ENCODE measurements at places on chromosomes 16 and 17. TPM values are rescaled to one million over a fixed set of nuclear protein-coding genes. Genes with fewer than 3 reads are reported as not detected.

Gene CCL4
- total RNA-seq, result 26.2 TPM

Gene CACNG5
- not detected for total RNA-seq

Gene PLLP
- total RNA-seq, result 1.1 TPM

Gene KIAA0753
- 6.9 TPM for total RNA-seq

Gene VAC14
- total RNA-seq, result 27.2 TPM

Gene CCT6B
- 5.9 TPM for total RNA-seq

DNA sequence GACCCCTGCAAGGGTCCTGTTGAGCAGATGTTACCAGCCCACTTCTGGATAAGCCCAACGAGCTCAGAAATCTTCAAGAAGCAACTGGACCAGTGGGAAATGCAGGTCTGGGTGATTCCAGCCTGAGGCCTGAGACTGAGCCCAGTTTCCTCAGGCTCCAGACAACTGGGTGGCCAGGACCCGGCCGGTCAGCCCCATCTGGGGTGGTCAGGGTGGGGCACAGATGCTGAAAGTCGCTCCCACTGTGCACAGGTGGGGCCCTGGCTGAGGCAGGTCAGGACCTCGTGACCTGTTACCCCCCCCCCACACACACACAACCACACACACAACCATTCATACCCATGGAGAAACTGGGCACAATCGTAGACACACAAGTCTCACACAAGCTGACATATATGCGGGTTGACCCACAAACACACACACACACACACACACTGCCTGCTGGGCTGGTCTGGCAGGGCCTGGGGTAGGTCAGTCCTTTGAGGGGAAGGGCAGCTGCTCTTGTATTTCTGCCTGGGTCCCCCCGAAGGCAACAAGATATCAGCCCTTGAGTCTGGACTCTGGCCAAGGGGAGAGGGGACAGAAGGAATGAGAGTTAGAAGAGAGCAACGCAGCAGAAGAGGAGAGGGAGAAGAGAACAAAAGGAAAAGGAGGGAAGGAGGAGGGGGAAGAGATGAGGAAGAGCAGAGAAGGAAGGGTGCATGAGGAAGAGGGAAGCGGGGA, 99.0 kb upstream of the CDH5 start:
- DNase-seq, result no peak

DNA sequence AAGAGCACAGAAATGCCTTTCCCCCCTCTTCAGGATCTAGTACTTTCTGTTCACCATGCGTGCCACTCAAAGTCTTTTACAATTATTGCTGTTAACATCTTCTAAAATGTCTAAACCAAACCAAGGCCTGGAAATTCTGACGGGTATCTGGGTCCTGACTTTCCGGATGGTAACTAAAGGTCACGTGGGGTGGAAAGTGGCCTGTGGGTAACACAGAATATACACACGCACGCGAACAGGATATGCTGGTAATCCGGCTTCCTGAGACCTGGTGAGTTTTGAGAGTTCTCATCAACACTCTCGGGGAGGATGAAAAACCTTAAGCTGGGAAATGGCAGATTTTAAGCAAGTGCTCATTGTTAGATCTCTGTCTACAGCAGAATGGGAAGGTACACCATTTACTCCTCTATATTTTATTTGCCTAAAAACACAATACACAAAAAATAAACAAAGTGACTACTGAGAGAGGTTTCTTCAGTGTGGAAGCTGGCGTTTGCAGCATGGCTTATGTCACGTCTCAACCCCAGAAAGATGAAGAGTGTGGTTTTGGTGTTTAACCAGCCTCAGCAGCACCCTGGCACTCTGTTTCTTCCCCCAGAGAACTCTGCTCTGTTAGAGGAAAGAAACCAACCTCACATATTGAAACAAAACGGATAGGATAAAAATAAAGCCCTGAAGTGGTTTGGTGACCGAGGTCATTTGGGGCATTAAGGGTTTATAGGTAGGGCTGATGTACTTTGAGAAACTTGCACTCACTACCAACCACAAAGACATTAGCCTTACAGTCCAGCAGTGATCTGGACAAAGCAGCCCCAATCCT, 37.3 kb downstream of the SMG6 start:
- peak; percentile 97 for DNase-seq

- DNase-seq, result no peak
Observed at GRCh38 chr17:12445331-12445730, 220.4 kb upstream of the MYOCD start.

DNA sequence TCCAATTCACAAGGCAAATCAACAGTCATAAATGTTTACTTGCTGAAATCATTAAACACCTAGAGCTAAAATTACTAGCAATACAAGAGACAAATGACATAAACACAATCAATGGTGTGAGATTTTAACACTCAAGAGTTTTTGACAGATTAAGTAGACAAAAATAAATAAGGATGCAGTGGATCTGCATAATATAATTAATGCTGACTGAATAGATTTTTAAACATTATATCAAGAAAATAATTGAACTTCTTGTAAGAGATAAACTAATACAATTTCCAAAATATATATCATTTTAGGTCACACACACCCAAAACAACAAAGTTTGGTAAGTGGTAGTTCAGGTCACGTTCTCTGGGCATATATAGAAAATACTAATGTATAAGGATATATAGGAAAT, 322.6 kb upstream of the XYLT1 start:
- DNase-seq, result no peak

GRCh38 chr16:66457888-66458287, 30.8 kb downstream of the BEAN1 start:
- no peak for DNase-seq

- no peak for DNase-seq
Observed at GRCh38 chr17:75839942-75840798, 4.0 kb downstream of the UNC13D start.

DNA sequence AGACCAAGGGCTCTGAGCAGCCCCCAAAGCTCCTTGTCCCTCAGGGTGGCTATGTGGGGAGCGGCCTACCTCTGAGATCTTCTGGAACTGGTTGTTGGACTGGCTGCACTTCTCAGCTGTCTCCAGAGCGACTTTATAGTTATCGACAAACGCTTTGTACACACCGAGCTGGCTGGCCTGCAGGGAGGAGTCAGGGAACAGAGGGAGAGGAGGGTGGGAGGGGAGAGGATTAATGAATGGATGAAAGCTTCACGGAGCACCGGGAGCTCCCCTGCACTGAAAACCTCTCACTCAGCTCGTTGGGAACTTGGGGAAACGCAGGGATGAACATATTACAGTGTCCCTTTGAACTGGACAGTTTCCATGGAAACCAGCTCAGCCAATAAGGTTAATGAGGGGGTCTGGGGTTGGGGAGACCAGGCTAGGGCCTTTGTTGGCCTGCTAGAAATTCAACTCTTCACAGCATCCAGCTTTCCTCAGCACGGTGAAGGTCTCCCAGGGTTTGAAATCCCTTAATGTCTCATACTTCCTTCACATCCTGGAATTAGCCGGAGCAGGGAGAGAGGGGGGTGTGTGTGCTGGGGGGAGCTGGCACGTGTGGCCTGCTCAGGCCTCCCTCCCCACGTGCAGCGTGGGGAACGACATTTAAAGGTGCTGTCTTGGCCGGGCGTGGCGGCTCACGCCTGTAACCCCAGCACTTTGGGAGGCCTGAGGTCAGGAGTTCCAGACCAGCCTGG, 86.7 kb downstream of the TIMM22 start:
- no peak for DNase-seq

GRCh38 chr17:35313875-35314409, 59.5 kb downstream of the SLFN11 start:
- DNase-seq, result peak; percentile 28

DNA sequence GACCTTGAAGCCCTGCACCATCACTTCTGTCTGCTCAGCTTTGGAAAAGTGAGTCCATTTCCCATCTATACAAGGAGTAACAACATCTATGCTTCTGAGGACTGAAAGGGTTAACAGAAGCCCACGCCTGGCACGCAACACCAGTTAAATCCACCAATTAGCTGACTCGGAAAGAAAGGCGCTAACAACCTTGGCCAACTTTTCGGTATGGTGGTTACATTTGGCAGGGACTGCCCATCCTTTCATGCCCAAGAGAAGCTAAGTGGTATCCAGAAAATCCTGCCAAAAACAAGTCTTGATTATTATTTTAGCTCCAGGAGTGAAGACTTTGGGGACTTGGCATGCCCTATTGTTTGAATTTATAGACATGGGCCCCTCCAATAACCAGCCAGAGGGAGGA, 202.3 kb upstream of the RPL38 start:
- DNase-seq, result no peak

DNA sequence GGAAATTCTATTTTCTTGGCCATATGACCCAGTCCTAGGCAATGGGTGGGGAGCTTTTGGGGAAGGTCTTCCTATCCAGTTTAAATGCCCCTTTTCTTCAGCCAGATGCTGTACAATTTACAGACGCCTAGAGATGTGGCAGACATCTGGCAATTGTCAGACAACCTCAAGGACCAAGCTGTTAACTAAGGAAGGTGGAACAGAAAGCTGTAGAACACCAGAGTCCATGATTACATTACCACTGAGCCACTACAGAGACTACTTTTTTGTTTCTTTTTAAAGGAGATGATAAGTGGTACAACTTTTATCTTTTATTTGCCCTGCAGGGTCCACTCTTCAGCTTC, 21.1 kb upstream of the CORO6 start:
- no peak for DNase-seq

- DNase-seq, result no peak
Observed at GRCh38 chr17:59510611-59511010, 54.8 kb upstream of the DHX40 start.

DNA sequence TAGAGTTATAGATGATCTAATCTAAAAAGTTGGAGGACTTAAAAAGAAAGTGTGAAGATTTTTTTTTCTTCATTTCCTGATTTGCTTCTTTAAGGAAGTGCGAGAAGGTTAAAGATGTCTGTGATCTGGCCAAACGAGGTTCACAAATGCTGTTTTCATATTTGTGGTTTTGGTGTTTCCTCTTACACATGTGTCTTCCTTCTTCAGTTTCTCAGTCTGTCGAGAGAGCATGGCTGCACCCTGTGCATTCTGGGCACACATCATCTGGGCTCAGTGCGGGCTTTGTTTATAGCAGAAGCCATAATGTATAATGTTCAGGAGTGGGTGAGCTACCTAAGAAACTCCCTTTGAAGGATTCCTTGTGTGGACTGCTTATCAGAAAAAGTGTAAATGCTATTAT, 260.4 kb upstream of the TBX2 start:
- DNase-seq, result peak; percentile 72

DNA sequence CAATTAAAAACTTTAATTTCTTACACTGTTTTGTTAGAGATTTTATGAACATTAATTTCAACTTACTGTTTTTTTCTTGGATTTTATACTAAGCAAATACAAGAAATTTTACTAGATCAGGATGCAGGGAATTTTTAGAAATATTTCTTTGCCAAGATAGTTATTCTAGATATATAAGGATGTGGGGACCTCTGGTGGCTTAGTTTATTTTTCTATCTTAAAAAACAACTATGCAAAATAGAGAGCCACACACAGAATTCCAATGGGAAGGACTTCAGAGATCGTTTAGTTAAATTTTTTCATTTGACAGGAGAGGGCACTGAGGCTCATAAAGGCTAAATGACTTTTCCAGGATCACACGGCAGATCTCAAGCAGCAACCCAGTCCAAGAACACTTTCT, 23.0 kb upstream of the CAPNS2 start:
- DNase-seq, result no peak

GRCh38 chr16:29898804-29899515, 390 bp downstream of the SEZ6L2 start:
- DNase-seq, result no peak

GRCh38 chr17:79153367-79154130, 78.9 kb downstream of the ENGASE start:
- DNase-seq, result no peak

- no peak for DNase-seq
Observed at GRCh38 chr16:11793840-11794239, 3.2 kb downstream of the ZC3H7A start.

DNA sequence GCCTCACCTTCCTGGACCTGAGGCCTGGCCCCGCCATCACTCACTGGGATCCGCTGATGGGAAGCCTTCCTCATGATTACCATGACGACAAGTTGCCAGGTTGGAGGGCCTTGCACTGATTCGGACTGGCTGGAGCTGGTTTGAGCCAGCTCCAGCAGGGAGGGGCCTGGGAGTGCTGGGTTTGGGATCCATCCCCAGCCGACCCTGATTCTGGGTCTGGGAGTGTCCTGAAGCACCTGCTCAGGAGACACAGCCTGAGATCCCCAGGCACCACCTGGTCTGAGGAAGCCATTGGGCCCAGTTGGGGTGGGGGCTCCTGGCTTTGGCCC, 5.9 kb upstream of the BAIAP3 start:
- no peak for DNase-seq
